ENCODE measurements at places on chromosomes 3 and 15. TPM values are rescaled to one million over a fixed set of nuclear protein-coding genes. Genes with fewer than 3 reads are reported as not detected.

The ATXN7 gene
- total RNA-seq = 22.2 TPM

The KBTBD13 gene
- total RNA-seq = not detected

The TP53BP1 gene
- 49.5 TPM for total RNA-seq

The GOLGA8K gene
- 0.44 TPM for total RNA-seq

The CORO2B gene
- total RNA-seq = 15.3 TPM

The PYGO1 gene
- 4.6 TPM for total RNA-seq

The TLR9 gene
- not detected for total RNA-seq

The ENTPD3 gene
- total RNA-seq = 2.4 TPM

The RPLP1 gene
- total RNA-seq = 728 TPM

The GPR27 gene
- total RNA-seq = not detected

The CTDSPL gene
- 29.1 TPM for total RNA-seq

The SEMA3B gene
- total RNA-seq = 13.7 TPM

The VIPR1 gene
- 9.6 TPM for total RNA-seq

The BFSP2 gene
- total RNA-seq = not detected

The CFAP100 gene
- not detected for total RNA-seq

The MAP4 gene
- 146 TPM for total RNA-seq

The ACSBG1 gene
- not detected for total RNA-seq

The SENP8 gene
- total RNA-seq = 2.3 TPM

The MFGE8 gene
- total RNA-seq = 213 TPM

The ADAMTS9 gene
- total RNA-seq = 118 TPM

The HAPLN3 gene
- total RNA-seq = 18.8 TPM

The SAMMSON gene
- not detected for total RNA-seq

The SLC35G2 gene
- total RNA-seq = 15.1 TPM

The IL17RE gene
- total RNA-seq = 27.9 TPM

The LYSMD2 gene
- total RNA-seq = 11.1 TPM

The GOLGA8G gene
- not detected for total RNA-seq

The KNG1 gene
- total RNA-seq = not detected

The GOLGA8M gene
- 8.1 TPM for total RNA-seq

The IL5RA gene
- total RNA-seq = 0.19 TPM

The REC114 gene
- total RNA-seq = not detected

The TRH gene
- not detected for total RNA-seq

Measured in subcutaneous adipose tissue (tissue), 4 donors.